Retinal pigment epithelial cell (primary cell): ENCODE measurements at places on chromosomes 5 and 9.

- DNase-seq, result no peak
These were observed 1568.9 kb upstream of the ACO1 start for GRCh38 chr9:30815585-30815984.

DNA sequence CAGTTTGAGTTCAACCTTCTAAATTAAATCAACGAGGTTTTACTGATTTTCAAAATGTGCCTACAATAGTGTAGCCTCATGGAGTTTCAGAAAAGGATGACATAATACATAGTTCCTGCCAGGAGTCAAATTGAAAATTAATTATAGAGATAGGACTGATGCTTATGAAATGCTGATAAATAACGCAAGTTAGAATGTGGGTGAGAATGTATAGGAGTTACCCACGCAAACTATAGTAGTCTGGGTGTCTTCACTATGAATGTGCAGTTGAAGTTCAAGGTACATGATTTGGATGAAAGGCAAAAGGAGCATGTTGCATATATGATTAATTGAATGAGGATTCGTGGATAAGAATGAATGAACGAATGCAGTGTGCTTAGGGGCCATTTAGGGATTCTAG lies 95.7 kb downstream of the SV2C start:
- no peak for DNase-seq

DNA sequence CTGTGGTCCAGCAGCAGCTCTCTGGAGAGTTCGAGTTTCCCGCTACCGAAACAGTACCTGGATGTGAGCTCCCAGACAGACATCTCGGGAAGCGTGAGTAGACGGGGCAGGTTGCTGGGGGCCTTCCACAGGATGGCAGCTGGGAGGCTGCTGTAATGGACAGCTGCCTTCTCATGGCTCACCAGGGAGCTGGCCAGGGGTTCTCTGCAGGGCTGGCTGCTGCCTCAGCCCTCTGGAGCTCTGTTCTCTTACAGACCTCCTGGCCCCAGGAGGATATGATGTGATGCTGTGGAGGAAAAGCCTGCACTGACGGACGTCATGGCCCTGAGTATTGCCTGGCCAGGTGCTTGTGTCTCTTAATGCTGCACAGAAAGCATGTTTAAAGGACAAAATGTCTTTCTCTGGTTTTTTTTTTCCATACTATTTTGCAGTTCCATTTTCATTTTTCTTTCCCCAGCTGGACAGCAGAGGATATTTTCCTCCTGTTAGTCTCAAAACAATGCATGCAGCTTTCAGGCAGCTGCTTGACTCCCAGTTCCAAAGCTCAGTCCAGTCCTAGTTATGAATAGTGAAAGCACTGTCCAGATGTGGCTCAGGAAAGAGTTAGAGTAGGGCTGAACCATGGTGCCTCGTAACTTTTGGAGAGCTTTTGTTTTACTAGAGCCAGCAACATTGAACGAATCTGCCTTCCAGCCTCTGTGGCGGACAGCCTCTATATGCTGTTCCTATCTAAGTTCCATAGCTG lies 77.5 kb upstream of the RARS1 start:
- DNase-seq, result no peak

GRCh38 chr9:111036429-111036789 lies 1.9 kb downstream of the LPAR1 start:
- DNase-seq, result no peak

- DNase-seq, result no peak
These were observed 96.0 kb upstream of the PHF24 start for GRCh38 chr9:34862043-34862442.

DNA sequence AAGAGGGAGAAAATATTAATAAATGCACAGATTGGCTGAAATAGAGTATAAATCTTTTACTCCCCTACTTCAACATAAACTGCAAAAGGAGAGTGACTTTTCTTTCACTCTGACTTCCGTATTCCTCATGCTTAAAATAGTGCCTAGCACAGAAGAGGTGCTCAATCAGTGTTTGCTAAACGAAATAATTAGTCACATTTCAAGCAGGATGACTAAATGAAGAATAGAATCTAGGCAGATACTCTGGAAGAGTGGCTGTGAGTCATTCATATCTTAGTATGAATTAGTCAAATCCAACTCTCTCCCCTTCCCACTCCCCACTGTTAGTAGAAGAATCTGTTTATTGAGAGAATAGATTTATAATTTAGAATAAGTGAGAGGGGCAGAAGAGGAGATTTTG lies 4.8 kb downstream of the CD274 start:
- DNase-seq, result no peak

DNA sequence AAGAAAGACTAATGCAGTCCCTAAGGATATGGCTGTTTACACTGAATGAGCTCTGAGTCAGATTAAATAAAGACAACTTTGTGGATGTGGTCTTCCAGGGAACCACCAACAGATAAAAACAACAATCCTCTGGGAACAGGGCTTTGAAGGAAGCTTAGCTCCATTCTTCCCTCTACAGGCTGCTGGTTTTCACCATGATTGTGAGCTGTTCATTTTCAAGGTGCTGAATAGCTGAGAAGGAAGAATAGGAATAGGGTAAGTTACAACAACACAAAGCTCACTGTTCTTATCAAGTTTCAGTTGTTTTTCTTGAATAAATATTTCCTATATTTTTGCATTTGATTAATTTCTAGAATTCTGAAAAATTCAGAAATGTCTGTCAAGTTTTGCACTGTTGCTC lies 25.9 kb upstream of the PTAR1 start:
- no peak for DNase-seq
